NK-92 treated with Interleukin-12 subunit alpha and Interleukin-12 subunit beta, amount 100 ng/mL, for 24 hours (cell line): ENCODE measurements at places on chromosomes 5 and 9.

- no peak for DNase-seq
Measured at GRCh38 chr9:80492221-80492620, 920.5 kb downstream of the TLE4 start.

- DNase-seq, result no peak
Measured at GRCh38 chr5:12845549-12846159, 941.4 kb upstream of the CTNND2 start.

- no peak for DNase-seq
Measured at GRCh38 chr5:2575871-2576270, 175.6 kb downstream of the IRX2 start.

GRCh38 chr9:72592502-72593403 lies 71.3 kb downstream of the TMC1 start:
- no peak for DNase-seq

DNA sequence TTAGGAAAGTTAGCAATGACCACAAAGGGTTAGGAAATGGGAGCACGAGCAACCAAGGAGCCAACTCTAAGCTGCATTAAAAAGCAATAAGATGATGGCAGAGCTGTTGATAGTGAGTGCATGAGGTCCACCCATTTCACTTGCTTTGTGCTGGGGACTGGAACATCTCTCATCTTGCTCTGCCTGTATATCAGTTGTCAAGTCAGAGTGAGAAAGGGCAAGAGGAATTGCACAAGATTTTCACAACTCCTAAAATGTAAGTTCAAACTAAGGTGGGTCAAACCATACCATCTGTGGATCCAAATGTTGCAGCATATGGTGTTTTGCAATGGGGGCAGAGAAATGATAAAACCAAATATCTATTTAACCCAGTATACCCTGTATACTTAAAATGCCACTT lies 2.8 kb upstream of the ESM1 start:
- no peak for DNase-seq

GRCh38 chr9:10843151-10843550 lies 230.3 kb upstream of the PTPRD start:
- no peak for DNase-seq

DNA sequence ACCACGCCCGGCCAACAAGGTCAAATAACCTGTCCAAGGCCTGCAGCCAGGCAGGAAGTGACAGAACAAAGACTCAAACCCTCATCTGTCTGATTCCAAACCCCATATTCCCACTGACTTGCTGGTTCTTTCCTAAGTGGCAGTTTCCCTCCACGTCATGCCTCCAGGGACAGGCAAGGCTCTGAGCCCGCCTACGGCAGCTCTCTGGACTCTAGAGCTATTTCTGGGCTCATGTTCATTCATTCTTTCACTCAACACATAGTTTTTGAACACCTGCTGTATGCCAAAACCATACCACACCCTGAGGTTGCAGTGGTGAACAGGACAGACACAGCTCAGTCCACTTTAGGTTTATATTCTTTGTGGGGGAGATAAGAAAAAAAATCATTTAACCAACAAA lies 5.2 kb upstream of the FBP1 start:
- DNase-seq, result no peak

GRCh38 chr5:178434016-178434761 lies 156.0 kb downstream of the COL23A1 start:
- DNase-seq, result no peak

DNA sequence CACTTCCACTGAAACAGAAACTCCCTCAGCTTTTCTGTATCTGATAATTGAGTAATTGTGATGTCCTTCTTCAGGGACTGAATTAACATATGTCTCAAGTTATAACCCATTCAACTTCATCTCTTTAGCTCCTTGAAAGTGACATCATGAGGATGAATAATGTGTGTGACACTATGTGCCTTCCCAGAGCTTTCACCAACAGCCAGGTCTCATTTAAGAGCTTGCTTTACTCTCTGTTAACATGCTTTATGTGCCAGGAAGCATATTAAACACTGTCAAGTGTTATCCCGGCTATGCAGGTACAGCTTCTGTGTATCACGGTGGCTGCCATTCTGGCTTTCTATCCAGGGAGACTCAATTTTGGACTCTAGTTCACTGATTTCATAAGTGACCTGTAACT lies 799.9 kb downstream of the CDH12 start:
- DNase-seq, result no peak

- no peak for DNase-seq
Measured at GRCh38 chr5:67146574-67146973, 50.0 kb downstream of the CD180 start.

GRCh38 chr9:36935332-36935731 lies 98.7 kb downstream of the PAX5 start:
- no peak for DNase-seq

GRCh38 chr5:158560170-158560569 lies 539.5 kb downstream of the EBF1 start:
- DNase-seq, result peak; percentile 48

GRCh38 chr9:7089406-7090193 lies 331.8 kb downstream of the KDM4C start:
- no peak for DNase-seq

- no peak for DNase-seq
Measured at GRCh38 chr9:6869081-6869948, 111.5 kb downstream of the KDM4C start.

GRCh38 chr5:168093200-168093910 lies 198.1 kb upstream of the WWC1 start:
- DNase-seq, result no peak

- no peak for DNase-seq
Measured at GRCh38 chr9:89864257-89864656, 259.4 kb downstream of the GADD45G start.

DNA sequence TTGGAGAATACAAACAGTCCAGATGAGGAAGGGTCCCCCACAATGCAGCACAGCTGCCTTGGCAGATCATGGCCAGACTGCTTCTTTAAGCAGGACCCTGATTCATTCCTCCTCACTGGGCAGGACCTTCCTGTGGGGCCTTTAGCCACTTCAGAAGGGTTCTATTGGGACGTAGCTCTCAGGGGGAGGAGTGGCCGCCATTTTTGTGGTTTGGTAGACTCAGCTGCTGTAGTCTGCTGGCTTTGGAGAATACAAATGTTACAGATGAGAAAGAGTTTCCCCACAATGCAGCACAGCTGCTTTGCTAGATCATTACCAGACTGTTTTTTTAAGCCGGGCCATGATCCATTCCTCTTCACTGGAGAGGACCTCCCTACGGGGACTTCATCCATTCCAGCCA lies 57.4 kb downstream of the TMEM38B start:
- no peak for DNase-seq

DNA sequence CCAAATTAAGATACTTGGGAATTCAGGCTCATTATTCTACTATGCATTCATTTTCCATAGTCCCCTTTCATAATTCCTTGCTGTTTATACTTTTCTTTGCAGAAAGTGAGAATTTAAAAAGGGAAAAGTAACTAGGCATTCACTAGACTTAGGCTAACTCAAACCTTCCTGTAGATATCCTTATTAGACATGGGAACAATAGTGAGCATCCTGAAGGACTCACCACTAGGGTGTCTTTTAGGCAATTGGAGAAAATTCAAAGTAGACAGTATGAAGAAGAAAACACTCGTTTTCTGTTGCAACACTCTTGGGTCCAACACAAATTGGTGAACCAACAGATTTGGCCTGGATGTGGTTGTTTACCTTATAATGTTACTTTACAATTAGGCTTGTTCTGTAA lies 213.2 kb upstream of the GRIN3A start:
- no peak for DNase-seq

DNA sequence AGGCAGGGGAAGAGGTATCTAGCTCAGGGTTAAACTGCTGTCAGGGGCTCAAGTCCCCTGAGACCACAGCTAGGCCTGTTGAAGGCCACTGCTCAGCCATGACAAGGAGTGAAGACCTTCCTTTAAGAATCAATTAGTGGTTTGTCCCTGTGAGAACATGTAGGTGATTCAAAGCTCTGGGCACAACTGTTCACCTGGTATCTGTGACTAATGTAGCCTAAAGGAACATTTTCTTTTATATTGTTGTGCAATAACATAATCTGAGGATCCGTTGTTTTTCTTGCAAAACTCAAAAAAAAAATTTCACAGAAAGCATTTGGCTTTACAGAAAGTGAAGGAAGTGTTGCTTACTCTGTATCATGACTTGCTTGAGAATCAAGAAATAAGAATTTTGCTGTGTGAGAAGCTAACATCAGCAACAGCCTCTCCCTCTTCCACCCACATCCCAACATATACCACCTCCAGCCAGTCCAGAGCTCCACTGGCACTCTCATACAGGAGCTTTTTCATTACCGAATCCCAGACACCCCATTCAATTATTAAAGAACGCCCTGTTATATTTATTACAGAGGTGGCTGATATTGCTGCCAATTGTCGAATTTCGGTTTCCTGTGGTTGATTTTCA lies 807.0 kb downstream of the TLE4 start:
- DNase-seq, result no peak

DNA sequence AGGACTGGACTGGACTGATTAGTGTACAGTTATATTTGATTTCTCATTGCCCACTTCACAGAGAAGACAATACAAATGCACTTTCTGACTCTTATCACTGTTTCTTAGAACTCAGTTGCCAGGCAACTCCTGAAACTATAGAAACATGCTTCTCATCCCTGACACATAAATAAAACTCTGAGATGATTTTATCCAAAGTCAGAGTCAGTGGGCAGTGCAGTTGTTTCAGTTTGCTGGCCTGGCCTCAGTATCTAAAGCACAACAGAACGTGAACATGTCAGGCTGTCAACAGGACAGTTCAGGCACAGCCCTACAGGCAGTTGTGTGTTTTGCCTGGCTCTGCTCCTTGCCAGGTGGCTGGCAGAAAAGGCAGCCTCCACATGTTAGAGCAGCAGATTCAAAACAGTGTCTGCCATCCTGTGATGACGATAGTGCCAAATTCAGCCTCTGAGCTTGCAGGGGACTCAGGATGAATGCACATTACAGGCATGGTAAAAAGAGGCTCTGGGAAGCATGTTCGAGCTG lies 65.1 kb upstream of the CCDC152 start:
- no peak for DNase-seq

GRCh38 chr9:126411948-126412284 lies 85.3 kb downstream of the MVB12B start:
- no peak for DNase-seq

GRCh38 chr9:34777666-34778065 lies 67.7 kb upstream of the CCL21 start:
- no peak for DNase-seq

GRCh38 chr5:25707093-25707492 lies 1062.3 kb upstream of the CDH10 start:
- no peak for DNase-seq

GRCh38 chr5:174293481-174293880 lies 248.0 kb downstream of the NSG2 start:
- DNase-seq, result no peak

- no peak for DNase-seq
Measured at GRCh38 chr9:87181670-87182069, 234.4 kb upstream of the GAS1 start.

DNA sequence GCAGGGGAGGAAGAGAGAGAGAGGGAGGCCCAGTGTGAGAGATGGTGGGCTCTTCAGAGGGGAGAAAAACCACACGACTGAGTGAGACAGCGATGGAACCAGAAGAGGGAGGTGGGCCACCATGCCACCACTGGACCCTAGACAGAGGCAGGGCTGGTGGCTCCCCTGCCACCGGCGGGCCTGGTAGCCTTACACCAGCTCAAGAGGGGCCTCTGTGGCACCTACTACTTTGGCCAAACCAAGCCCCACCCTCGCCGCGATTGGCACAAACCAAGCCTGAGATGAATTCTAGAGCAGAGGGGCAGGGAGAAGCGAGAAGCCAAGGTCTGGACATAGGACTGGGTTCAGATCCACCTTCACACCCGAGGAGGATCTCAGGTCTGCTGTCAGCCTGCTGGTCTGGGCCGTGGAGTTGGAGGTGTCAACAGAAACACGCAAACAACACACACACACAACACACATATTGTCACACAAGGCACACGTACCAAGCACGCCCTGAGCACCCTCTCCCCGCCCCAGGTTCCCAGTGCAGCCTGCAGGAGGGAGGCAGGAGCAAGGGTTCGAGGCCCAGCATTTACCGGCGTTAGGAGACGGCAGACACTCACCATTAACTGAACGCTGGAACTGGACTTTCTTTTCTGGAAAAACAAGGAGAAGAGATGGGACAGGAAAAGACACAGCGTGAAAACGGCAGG lies 49.4 kb downstream of the SLC6A7 start:
- DNase-seq, result no peak

GRCh38 chr5:22764736-22765135 lies 88.4 kb downstream of the CDH12 start:
- no peak for DNase-seq

DNA sequence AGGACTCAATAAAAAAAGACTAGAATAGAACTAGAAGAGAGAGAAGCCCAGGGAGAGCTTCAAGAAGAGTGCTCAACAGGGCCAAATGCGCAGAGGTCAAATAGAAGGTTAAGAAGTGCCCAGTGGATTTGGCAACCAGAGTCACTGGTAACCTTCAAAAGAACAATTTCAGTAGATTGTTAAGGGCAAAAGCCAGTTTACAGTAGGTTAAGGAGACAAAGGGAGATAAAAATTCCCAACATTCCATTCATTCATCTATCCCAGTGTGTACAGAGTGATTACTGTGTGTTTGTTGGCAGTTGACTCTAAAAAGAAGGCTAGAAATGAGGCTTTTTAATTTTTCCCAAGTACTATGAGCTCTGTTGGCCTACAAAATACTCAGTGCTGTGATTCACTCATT lies 69.4 kb downstream of the RIGI start:
- no peak for DNase-seq

GRCh38 chr9:122370869-122371755 lies at the start of gene PTGS1:
PTGS1 (plus strand) TSS chr9:122371024; CDS start chr9:122371085, 61 bp downstream.
- no peak for DNase-seq

GRCh38 chr9:121275781-121276658 lies 8.1 kb downstream of the GSN start:
- no peak for DNase-seq

DNA sequence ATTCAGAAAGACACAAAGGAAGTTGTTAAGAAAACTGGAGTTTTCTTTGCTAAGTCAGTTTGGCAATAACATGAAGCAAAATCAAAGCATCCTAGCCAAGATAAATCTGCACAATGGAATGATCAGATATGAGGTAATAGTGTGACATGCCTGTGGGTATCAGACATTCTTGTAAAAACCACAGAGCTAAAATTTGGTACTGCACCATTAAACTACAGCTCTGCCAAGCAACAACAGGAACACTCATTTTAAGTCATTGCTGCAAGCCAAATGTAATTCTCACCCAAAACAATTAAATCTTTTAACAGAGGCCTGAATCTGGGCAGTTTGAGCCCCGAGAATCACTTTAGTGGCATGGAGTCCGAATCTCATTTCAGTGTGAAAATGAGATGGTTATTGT lies 96.6 kb downstream of the VCAN start:
- no peak for DNase-seq

- DNase-seq, result no peak
Measured at GRCh38 chr5:116632890-116633289, 58.3 kb upstream of the SEMA6A start.

- DNase-seq, result no peak
Measured at GRCh38 chr5:11007269-11007870, 246.3 kb upstream of the DAP start.

DNA sequence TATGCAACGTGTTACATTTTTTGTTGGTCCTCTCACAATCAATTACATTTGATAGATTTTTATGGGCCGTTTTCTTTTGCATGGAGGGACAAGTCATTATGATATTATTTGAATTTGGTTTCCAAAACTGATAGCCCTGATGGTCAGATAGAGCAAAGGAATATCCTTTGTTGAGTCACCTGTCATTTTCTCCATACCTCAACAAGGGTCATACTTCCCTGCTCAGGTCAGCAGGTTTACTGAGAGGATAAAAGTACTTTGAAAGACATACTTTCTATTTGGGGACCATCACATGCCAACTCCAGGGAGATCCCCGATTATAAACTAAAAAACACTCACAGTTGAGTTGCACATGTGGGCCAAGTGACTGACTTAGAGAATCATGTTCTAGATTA lies 132.9 kb downstream of the SUSD1 start:
- DNase-seq, result no peak
